Pons (tissue), 1 donor: ENCODE measurements at places on chromosomes 2 and 18.

- DNase-seq: no peak
Observed at GRCh38 chr2:17479875-17480274, 38.4 kb downstream of the RAD51AP2 start.

DNA sequence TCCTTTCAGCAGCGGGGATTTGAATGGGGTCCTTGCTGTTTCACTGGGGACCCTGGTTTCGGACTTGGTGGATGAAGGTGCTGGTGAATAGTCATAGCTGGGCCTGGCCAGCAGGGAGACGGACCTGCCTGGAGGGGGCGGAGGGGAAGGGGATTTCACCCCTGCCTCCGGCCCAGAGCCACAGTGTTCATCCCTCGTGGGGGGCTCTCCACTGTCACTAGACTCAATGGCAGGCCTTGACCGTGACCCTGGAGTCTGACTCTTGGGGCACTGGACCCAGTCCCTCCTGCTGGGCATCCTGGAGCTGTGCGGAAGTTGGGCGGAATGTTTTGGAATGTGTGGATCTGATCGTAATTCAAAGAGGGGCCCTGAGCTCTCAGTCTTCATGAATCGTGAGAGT, 113.9 kb upstream of the LYPD1 start:
- no peak for DNase-seq

DNA sequence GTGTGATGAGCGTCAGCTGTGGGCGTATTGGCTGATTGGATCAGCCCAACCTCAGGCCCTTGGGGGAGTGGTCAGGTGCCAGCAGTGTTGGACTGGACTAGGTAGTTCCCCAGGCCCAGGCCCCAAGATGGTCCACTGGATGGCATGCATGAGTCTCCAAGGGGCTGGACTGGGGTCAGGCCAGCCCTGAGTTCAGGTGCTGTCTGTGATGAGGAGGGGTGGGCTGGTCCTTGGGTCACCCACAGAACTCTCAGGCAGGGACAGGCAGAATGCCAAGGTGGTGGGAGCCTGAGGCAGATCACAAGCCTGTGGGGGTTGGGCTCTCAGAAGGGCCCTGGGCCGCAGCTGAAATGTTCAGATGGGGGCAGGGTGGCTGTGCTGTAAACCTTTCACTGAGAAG, 59.5 kb upstream of the THUMPD2 start:
- no peak for DNase-seq

DNA sequence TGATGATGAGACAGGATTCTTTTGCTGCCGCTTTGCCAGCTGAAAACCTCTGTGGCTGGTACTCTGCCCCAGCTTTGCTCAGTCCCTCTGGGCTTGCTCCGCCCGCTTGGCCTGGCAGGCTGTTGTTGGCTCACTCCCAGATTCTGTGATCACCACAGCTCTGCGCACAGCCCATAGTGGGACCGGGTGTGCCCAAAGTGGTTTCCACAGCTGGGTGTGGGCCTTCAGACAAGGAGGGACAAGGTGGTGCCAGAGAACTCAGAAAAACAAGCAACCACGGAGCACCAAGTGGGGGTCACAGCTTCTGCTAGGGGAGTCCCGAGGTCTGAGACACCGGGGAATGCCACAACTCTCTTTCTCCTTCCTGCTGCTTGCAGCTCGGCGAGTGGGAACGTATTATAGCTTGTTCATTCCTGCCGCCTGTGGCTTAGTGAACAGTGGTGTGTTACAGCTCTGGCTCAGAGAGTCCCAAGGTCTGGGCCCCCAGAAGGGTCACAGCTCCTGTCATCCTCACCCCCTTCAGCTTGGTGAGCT, 9.2 kb upstream of the KYNU start:
- no peak for DNase-seq

DNA sequence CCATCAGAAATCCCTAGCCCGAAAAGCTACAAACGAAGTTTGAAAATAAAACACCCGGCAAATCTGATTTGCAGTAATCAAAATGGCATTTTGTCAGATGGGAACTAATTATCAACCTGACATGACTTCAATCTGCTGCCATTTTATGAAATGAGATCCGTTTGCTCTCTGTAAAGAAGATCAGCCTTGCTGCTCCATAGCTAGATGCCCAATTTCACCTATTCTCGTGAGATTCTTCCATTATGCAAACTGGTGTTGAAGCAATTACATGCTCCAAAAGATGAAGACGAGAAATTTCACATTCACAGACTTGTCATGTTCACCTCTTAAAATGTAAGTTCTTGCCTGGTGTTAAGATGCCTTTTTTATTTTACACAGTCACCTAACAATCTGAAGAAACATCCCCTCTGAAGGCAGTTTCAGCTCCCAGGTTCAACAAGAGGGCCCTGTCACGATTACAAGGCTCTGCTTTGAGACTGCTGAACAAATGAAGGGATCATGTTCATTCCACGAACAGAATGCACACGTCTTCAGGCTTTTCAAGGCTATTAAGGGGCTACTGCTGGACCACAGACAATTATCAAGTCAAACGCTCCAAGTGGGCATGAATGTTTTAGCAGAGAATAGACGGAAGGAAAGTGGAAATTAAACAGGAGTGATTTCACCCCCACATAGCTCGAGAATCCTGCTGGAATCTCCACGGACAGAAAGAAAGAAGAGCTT, 172.6 kb upstream of the PID1 start:
- peak; percentile 52 for DNase-seq

GRCh38 chr2:144230448-144231085, 289.4 kb downstream of the ZEB2 start:
- no peak for DNase-seq
